Stimulated activated CD4-positive, alpha-beta T cell treated with anti-CD3 and anti-CD28 coated beads, TNF-alpha, amount 100 ng/mL, for 48 hours (primary cell): ENCODE measurements at places on chromosomes 16 and 17.

GRCh38 chr17:233473-233941 lies 52.1 kb upstream of the DOC2B start:
- DNase-seq, result no peak

GRCh38 chr17:46821482-46822387 lies 3.2 kb upstream of the WNT3 start:
- no peak for DNase-seq

- DNase-seq, result no peak
Observed at GRCh38 chr17:18161207-18162145, 22.2 kb upstream of the ALKBH5 start.

GRCh38 chr16:30949650-30950515 lies 1.0 kb downstream of the ORAI3 start:
- no peak for DNase-seq

- no peak for DNase-seq
Observed at GRCh38 chr17:8611619-8612298, 18.8 kb downstream of the MYH10 start.

GRCh38 chr17:29388937-29389336 lies 1.2 kb upstream of the TAOK1 start:
- no peak for DNase-seq

GRCh38 chr17:7580604-7581575 lies 1.5 kb downstream of the CD68 start:
- DNase-seq, result no peak

DNA sequence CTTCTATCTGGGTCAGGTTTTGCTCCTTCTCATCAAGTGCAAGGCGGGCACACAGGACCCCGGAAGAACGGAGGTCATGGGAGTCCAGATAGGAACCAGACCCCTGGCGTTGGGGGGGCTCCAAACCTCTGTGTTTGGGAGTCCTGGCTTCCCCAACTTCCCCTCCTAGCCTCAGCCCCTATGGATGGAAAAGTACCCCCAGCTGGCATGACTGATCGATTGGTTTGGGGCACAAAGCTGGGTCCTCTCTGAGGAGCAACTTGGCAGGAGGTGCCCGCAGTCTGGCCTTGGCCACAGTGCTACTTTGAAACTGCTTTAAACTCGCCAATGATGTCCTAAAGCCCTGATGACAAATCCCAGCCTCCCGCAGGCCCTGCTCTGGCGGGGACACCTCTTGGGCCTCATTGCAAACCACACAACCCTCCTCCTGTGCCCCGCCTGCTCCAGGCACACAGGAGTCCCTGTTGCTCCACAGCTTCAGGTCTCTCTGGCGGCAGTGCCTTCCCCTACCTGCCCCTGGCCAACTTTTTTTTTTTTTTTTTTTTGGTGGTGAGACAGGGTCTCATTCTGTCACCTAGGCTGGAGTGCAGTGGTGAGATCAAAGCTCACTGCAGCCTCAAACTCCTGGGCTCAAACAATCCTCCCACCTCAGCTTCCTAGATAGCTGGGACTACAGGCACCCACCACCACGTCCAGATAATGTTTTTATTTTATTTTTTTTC lies 38.0 kb upstream of the SNN start:
- no peak for DNase-seq

- no peak for DNase-seq
Observed at GRCh38 chr16:74511961-74512360, 90.7 kb upstream of the CLEC18B start.

GRCh38 chr17:43983515-43984411 lies 20.7 kb upstream of the NAGS start:
- no peak for DNase-seq

DNA sequence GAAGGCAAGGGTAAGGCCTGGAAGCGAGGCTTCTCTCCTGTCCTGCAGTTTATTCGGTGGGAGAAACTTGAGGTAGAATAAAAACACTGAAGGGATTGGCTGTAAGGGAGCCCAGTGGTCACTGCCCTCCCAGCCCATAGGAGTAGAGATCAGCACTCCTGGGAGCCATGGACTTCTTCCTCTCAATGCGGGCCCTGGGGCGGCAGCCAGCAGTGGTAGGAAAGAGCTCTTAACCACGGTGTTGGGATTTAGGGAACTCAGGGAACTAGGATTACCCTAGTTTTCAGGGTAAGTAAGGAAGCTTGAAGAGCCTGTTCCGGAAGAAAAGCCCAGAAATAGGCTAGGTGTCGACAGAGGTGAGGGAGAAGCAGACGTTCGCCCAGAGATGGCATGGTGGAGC lies 23.8 kb upstream of the NAGLU start:
- DNase-seq, result no peak

DNA sequence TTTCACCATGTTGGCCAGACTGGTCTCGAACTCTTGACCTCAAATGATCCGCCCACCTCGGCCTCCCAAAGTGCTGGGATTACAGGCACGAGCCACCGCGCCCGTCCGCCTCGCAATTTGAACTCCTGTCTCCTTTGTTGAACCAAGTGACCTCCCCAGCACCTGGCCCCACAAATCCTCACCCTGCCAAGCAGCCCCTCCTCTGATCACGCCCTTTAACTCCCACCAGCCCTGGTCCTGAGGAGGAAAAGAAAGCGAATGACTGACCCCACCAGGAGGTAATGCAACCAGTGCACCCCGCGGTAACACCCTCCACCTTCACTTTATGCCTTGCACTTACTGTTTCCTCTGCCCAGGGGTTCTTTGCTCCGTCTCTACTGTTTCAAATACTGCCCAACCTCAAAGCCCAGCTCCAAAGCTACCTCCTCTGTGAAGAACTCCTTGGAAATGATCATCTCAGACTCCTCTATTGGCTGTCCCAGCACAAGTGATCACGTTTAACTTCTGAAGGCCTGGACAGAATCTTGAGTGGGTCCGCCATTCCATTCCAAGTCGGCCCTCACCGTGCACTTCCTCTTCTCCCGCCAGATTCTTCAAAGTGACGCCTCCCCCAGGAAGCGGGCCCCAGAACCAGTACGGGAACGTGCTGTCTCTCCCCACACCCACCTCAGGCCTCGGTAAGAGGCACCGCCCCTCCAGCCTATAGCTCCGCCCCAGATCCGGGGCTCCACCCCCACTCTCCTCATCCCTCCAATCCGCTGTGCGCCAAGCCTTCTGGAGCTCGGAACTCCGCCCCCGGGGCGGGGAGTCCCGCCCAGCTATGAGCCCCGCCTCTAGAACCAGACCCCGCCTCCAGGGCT lies 4.4 kb downstream of the CD19 start:
- DNase-seq, result peak; percentile 88

DNA sequence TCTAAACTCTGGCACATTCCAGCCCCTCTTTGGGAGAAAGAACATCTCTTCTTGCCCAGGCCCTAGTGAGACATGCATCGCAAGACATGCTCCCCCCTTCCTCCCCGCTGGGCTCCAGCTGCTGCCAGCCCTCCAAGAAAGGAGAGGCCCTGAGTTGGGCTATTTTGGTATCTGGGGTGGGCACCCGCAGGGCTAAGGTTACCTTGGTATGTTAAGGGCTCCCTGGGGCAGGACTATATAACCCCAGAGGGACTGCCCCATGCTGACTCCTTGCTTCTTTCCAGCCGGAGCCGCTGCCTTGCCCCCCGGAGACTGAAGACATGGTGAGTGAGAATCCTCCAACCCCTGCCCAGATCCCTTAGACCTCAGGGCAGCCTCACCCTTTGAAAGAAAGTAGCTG lies at the start of gene MYL11:
MYL11 (plus strand) TSS at position 265 of the 400 bp plus-strand sequence; CDS start at position 321, 56 bp downstream.
- DNase-seq, result no peak

GRCh38 chr16:14248791-14249190 lies 177.7 kb downstream of the MRTFB start:
- no peak for DNase-seq
